Skin of body (tissue), 3 donors: ENCODE measurements at places on chromosomes 3 and 15. TPM values are rescaled to one million over a fixed set of nuclear protein-coding genes. Genes with fewer than 3 reads are reported as not detected.

Gene ENTPD3
- total RNA-seq = 0.79 TPM

Gene UBE3A
- 109 TPM for total RNA-seq

Gene ARL14
- not detected for total RNA-seq

DNA sequence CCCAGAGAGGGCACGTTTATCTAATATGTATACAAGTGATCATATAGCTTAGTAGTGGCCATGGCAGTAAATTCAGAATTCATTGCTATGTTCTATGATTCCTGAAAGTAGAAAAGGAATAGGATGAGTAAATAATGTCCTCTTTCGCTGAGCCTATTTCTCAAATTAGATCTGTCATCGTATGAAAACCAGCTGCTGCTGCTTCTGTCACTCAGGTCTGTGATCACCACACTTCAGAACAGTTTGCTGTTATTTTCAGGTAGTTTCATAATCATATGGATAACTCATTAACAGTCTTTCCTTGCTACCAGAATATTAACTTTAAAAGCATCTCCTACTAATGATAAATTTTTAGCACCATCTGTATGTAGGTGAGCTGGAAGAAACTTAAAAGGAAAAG is 289.1 kb upstream of the AZI2 start:
- no peak for DNase-seq

DNA sequence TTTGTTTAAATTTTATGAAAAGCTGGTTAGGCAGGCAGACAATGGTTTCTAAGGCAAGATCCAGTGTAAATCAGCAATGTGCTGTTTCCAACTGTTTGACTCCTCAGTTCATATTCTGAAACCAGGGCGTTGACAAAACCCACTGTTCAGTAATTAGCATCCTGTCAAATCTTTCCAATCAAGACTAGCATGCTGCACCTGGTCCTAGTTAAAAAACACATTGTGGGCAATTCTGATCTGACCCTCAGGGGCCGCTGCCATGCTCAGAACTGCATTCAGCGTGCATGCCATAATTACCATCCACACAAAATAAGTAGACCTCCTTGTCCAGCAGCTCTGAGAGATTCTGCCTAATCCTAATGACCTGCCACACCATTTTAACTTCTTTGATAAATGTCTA is 20.9 kb upstream of the RBP1 start:
- no peak for DNase-seq

- no peak for DNase-seq
Measured at GRCh38 chr3:69091389-69092029, 6.8 kb downstream of the ARL6IP5 start.

GRCh38 chr15:37824717-37825382 is 109.6 kb upstream of the TMCO5A start:
- DNase-seq = no peak

DNA sequence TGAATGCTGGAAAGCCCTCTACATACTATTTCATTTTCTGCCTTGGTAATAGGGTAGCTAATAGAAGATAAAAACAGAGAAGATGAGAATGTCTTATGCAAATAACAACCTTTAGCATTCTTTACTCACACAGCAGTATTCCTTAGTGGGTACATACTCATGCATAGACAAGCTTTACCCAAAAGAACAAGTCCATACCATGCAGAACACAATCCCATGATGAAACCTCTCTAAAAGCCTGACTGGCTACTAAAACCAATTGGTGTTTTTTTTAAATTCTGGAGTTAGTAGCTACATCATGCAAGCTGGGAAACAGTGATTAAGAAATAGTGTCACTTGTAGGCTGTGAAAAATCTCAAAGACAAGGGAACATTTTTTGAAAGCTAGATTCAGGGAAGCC is 104.8 kb downstream of the DHX30 start:
- DNase-seq = no peak

GRCh38 chr15:38069511-38070011 is 135.1 kb downstream of the TMCO5A start:
- DNase-seq = peak; percentile 97
